Dermis blood vessel endothelial cell (primary cell): ENCODE measurements at places on chromosomes 13 and 19.

DNA sequence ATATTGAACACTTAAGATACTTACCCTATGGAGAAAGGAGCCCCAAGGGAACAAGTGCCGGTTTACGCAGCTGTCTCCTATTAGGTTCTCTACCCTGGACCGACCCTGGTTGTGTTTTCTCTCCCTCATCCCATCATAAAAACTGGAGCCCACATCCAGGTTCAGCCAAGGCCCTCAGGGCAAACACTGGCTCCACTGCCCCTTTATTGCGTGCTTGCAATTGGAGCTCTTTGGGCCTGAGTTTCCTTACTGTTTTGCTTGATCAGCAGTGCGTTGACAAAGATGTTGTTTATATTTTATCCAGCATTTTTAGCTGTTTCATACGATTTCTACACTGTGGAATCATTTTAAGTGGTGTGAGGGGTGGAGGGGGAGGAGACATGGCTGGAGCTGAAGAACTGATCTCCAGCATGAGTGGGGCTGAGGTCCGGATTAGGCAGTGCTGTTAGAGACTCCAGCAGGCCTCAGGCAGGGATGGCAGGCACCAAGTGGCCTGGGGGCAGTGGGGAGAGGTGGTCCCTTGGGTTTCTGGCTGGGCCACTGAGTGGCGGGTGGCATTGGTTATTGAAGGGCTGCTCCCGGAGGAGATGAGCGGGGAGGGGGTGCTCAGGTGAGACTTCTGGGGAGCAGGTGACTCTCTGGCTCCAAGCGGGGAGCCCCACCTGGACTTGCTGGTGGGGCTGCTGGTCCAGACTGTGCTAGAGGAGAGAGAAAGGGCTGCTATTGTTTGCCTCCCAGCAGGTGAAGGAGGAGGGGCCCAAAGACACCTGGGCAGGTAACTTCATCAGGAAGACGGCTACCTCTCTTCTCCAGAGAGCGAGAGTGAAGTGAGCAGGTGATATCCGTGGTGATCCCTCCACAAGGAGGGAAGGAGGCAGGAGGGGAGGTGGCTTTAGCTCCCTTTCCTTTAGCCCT is 62.4 kb upstream of the RNF113B start:
- DNase-seq: no peak

GRCh38 chr19:43638995-43639518 is 593 bp downstream of the CADM4 start:
- no peak for DNase-seq

- peak; percentile 7 for DNase-seq
Measured at GRCh38 chr19:7751157-7751783, 3.9 kb upstream of the CD209 start.

DNA sequence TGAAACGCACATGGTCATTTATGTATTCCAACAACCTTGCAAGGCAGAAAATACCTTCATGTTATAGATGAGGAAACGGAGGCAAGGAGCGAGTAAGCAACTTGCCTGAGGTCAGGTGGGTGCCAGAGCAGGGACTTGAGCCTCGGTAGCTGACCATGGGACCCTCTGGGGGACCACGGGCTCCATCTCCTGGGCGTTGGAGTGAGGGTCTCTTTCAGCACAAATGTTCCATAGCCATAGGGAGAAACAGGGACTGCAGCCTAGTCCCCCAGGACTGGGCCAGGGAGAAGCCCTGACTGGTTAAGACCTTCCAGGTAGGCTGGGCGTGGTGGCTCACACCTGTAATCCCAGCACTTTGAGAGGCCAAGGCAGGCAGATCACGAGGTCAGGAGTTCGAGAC is 38.4 kb upstream of the ADGRE5 start:
- DNase-seq: no peak

DNA sequence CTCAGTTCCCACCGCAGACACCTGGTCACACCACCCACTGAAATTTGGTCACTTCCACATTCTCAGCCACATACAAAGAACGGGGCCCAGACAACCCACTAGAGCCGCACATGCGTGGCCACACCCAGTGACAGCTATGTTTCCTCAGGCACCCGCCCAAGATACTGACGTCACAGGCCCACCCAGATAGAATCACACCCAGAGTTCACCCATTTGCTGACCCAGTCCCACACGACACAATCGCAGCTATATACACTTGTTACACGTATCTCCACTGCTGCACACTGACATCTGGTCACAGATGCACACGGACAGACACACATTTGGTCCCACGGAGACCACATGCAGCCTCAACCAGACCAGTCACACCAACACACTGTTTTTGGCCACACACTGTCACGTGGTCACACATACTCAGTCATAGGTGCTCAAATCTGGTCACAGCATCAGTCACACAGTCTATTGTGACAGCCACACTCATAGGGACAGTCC is 2.9 kb downstream of the NUMBL start:
- no peak for DNase-seq

DNA sequence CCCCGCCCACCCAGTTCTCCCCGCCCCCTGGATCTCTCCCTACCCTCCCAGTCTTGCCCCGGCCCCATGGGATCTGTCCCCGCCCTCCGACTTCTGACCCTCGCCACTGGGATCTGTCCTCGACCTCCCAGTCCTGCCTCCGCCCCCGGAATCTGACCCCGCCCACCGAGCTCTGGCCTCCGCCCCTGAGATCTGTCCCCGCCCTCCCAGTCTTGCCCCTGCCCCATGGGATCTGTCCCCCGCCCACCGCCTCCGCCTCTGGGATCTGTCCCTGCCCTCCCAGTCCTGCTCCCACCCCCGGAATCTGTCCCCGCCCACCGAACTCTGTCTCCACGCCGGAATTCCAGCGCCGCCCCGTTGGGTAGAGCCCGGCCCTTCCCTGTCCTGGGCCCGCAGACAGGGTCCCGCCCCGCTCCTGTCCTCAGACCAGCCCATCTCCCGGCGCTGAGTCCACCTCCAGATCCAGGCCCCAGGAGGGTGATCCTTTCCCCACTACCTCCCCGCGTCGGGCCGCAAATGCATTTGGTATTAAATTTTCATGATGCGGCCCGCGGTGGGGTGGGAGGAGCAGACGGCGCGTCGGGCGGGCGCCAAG is 1.5 kb upstream of the SLC17A7 start:
- DNase-seq: peak; percentile 85

DNA sequence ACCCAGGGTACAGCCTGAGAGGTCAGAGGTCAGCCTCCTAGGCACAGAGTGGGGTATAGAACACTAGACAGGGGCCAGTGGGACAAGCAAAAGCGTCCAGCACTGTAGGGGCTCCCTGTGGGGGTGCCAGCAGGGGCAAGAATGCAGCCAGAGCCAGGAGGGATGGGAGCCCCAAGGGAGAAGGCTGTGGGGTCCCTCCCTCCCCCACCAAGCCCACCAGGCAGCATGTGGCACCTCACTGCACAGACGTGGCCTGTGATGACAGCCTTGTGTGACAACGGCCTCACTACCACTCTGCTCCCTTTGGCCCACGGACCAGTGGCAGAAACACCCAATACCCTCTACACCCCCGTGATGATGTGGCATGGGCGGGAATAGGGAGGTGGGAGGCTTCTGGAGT is 10.1 kb downstream of the ARMC6 start:
- no peak for DNase-seq

- DNase-seq: no peak
Measured at GRCh38 chr13:26010487-26011207, 41.2 kb downstream of the SHISA2 start.

- DNase-seq: no peak
Measured at GRCh38 chr13:44352671-44353070, 21.0 kb upstream of the SERP2 start.
